MG63 (cell line): ENCODE measurements at places on chromosomes 13 and 19. TPM values are rescaled to one million over a fixed set of nuclear protein-coding genes. Genes with fewer than 3 reads are reported as not detected.

- DNase-seq, result no peak
Measured at GRCh38 chr13:114134944-114135610, 2.7 kb upstream of the RASA3 start.

- DNase-seq, result no peak
Measured at GRCh38 chr19:47381653-47382279, 32.7 kb downstream of the DHX34 start.

DNA sequence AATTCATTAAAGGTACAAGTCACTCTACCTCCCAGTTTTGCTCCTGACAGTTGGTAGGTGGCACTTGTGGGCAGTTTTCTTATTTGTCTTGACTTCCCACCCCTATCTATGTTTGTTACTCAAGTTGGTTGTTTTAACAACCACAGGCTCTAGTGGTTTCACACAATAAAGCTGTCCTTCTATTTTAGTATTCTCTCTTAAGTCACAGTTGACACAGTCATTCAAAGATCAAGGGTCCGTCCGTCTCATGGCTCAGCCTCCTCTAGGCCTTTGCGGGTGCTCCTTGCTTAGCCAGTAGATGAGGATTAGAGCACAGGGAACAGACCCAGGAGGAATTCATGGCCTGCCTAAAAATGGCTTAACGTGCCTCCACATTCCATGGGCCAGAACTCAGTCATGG is 573.7 kb downstream of the IRS2 start:
- no peak for DNase-seq

DNA sequence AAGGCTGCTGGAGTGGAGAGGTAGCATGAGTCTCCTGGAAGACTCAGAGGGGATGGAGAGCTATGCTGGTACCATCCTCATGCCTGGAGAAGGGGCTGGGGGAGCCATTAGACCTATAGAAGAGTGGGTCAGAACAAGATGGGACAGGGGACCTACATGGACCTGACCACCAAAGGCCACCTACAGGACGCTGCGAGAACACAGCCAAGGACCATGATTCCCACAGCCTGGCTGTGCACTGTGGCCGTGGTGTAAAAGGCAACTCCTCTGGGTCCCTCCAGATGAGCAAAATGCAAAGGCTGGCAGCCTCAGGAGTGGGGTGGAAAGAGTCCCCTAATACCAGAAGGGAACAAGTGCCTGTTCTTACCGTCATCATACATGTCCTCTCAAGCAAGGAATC is 216.2 kb downstream of the SLC7A1 start:
- no peak for DNase-seq

DNA sequence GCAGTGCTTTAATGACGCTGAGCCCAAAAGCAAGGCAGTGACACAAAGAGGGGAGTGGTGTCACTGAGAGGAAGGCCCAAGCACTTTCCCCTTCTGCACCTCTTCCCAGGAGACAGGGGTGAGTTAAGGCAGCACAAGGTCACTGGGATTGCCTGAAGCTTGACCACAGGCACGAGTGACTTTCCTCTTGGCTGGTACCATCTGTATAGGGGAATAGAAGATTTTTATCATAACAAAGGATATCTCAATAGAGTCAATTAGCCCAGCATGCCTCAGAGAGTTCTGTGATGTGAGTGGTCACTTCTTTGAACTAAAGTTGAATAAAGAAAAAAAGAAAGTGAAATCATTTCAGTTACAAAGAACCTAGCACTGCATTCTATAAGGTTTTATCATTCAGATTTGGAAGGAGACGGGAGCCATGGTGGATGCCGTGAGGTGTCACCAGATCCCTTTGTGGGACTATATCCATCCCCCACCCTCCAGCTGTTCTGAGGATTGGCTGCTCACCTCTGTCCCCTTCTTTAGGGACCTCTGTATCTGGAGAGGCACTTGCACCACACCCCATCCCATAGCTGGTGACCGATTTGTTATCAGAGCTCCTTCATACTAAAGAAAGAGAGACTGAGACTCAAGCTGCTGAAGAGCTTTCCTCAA is 291.2 kb downstream of the DCT start:
- no peak for DNase-seq

- no peak for DNase-seq
Measured at GRCh38 chr19:647566-648284, 8.0 kb downstream of the FGF22 start.

DNA sequence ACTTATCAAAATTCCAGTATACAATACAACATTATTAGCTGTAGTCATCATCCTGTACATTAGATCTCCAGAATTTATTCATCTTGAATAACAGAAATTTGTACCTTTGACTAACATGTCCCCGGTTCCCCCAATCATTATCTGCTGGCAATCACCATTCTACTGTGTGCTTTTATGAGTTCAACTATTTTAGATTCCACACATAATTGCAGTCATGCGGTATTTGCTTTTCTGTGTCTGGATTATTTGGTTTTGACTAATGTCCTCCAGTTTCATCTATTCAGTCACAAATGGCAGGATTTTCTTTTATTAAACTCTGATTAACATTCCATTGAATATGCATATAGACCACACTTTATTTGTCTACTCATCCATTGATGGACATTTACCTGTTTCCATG is 530.7 kb upstream of the SLITRK1 start:
- DNase-seq, result no peak

DNA sequence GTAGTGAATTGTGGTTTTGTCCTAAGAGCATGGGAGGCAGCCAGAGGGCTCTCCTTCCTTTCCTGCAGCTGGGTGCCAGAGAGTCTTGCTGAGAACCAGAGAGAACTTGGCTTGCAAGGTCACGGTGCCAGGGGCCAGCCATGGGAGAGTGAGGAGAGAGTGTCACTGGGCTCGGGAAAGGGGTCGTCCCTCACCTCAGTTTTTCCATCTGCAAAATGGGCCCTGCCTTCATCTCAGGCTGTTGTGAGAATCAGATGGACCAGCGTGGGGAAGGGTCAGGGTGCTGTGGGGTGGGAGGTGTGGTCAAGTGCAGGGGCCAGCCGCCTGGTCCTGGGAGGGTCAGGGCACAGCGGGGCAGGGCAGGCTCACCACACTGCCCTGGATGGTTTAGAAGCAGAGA is 7.3 kb downstream of the LRP3 start:
- DNase-seq, result no peak

- no peak for DNase-seq
Measured at GRCh38 chr13:77034881-77035280, 7.9 kb upstream of the FBXL3 start.

DNA sequence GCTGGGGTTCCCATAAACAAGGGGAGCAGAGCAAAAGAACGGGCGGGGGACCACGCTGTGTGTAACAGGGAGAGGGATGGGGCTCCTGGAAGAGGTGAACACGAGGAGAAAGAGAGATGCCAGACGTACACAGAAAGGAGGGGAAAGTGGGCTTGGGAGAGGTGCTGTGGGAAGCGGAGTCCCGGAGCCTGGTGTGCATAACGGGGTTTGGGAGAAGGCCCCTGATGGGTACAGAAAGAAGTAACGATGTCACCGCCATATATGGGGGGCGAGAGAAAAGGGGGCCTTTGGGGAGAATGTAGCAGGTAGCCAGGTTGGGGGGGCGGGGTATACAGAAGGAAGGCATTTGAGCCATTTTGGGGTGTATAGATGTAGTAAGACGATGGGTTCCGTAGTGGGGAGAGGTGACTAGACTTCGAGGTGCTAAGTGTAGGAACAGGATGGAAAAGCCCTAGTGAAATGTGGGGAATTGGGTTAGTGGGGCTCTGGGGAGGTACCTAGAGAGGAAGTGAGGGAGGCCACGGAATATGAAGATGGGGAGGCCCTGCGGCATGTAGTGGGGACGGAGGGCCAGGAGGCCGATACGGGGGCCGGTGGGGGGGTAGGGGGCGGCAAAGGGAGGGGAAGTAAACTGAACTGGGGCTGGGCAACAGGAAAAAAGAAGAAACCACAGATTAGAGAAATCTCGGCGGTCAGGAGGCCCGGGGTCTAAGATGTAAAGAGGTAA is 787 bp downstream of the ZNF580 start:
- DNase-seq, result no peak

- DNase-seq, result no peak
Measured at GRCh38 chr13:59771272-59771671, 392.5 kb downstream of the DIAPH3 start.

DNA sequence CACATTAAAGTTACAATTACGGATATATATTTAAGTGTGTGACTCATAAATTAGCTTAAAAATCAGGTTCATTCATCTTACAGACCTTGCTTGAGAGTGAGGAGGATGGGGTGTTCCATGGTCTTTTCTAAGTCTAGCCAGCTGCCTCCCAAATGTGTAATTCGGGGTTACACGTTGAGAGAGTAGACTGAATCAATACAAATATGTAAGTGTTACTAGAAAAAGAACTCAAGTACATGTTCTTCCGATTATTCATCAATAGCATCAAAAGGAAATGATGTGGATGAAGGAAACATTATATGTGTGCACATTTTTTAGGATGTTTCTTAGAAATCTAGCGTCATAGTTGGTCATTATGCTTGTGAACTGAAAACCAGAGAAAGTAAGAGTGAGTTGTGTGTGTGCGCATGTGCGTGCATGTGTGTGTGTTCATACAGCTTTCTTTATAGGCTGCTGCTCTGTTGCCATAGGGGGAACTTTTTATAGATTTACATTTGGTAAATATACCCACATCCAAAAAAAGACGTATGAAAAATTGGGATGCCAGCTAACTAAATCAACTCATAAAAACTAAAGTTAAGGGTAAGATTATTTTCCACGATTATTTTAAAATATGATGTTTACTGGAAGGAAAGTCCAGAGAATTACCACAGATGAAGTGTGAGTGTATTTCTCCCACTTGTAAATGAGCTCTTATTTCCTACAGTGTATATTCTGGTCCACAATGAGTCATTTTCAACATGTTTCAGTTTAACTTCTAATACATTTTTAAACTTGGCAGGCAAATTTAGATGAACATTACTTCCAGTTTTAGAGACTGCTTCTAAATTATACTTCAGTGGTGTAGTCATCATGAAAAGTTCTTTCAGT is 82.4 kb downstream of the PIBF1 start:
- DNase-seq, result peak; percentile 38

GRCh38 chr13:21668732-21669275 is 2.1 kb upstream of the FGF9 start:
- DNase-seq, result no peak

- peak; percentile 57 for DNase-seq
Measured at GRCh38 chr13:45446181-45446580, 18.6 kb upstream of the COG3 start.

DNA sequence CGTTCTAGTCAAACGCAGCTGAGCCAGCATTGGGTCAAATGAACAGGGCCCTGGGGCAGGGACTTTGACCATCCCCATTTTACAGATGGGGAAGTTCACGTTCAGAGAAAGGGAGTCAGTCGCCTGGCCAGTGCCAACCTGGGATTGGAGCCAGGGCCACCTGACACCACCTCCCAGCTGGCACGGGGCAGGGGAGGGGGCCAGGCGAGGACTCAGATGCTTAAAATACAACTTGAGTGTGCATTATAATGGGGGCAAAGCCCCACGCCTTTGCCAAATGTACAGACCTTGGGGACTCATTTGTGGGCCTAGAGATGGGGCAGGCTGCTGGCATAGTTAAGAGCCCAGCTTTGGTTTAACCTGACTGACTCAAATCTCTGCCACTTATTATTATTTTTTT is 14.6 kb downstream of the PRR12 start:
- DNase-seq, result no peak

DNA sequence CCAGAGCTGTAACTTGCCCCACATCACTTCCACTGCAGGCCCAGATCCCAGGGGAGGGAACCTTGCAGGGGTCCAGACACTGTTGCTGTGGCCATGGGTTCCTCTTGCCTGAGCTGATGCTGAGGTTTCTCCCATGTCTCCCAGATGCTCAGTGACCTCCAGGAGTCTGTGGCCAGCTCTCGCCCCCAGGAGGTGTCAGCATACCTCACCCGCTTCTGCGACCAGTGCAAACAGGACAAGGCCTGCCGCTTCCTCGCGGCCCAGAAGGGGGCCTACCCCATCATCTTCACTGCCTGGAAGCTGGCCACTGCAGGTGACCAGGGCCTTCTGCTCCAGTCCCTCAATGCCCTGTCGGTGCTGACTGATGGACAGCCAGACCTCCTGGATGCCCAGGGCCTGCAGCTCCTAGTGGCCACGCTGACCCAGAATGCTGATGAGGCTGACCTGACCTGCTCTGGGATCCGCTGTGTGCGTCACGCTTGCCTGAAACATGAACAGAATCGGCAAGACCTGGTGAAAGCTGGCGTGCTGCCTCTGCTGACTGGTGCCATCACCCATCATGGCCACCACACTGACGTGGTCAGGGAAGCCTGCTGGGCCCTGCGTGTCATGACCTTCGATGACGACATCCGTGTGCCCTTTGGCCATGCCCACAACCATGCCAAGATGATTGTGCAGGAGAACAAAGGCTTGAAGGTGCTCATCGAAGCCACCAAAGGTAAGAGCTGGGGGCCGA is 12.1 kb upstream of the SLC25A42 start:
- no peak for DNase-seq

CEACAM7 gene
- total RNA-seq, result not detected in 2 replicates

ZSWIM9 gene
- 0.86 and 1.5 TPM in 2 replicates for total RNA-seq

ZNF132 gene
- total RNA-seq, result not detected in 2 replicates
